ENCODE measurements at places on chromosomes 2 and 18.

- no peak for DNase-seq
These were observed 137.1 kb downstream of the VWC2L start for GRCh38 chr2:214547931-214548330.

GRCh38 chr2:156456616-156457015 is 20.4 kb downstream of the GPD2 start:
- DNase-seq: no peak

DNA sequence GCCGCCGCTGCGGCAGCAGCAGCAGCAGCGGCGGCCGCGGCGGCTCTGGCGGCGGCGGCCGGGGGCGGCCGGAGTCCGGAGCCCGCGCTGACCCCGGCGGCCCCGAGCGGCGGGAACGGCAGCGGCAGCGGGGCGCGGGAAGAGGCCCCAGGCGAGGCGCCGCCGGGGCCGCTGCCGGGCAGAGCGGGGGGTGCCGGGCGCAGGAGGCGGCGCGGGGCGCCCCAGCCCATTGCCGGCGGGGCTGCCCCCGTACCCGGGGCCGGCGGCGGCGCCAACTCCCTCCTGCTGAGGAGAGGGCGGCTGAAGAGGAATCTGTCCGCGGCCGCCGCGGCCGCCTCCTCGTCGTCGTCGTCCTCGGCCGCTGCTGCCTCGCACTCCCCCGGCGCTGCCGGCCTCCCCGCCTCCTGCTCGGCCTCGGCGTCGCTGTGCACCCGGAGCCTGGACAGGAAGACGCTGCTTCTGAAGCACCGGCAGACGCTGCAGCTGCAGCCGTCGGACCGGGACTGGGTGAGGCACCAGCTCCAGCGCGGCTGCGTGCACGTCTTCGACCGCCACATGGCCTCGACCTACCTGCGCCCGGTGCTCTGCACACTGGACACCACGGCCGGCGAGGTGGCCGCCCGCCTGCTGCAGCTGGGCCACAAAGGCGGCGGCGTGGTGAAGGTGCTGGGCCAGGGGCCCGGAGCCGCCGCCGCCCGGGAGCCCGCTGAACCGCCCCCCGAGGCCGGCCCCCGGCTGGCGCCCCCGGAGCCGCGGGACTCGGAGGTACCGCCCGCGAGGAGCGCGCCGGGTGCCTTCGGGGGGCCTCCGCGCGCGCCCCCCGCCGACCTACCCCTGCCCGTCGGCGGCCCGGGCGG is 646 bp downstream of the PHLPP1 start:
- peak; percentile 53 for DNase-seq

DNA sequence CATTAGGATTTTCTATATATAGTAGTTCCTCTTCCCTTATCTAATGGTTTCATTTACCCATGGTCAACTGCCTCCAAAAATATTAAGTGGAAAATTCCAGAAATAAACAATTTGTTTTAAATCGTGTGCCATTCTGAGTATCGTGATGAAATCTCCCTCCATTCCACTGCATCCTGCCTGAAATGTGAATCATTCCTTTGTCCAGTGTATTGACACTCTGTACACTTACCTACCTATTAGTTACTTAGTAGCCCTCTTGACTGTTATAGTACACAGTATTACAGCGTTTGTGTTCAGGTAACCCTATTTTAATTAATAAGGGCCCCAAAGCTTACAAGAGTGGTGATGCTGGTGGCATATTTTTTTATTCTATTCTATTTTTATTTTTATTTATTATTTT is 26.2 kb downstream of the TAF4B start:
- no peak for DNase-seq

GRCh38 chr2:84904717-84905174 is 710 bp upstream of the TMSB10 start:
- DNase-seq: no peak

DNA sequence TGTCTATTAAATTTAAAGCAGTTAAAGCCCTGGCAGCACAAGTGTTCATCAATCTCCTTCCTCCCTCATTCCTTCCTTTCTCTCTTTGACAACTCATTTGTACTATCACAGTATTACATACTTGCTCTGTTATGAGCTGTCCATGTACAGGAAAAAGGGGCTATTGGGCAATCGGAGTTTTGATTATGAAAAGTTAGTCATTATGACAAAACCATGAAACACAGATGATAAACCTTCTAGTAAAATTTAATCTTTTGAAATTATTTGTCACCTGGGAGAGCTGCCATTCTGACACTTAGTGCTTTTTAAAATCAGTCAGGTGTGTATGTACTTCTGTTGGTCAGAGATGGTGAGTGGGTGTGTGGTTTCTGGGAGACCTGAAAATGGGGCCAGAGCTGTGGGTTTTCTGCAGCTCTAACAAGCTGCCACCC is 39.4 kb downstream of the MAP4K4 start:
- DNase-seq: no peak

GRCh38 chr2:69742322-69742952 is 503 bp downstream of the ANXA4 start:
- DNase-seq: no peak

GRCh38 chr18:45282101-45282812 is 333.0 kb upstream of the SLC14A2 start:
- no peak for DNase-seq

DNA sequence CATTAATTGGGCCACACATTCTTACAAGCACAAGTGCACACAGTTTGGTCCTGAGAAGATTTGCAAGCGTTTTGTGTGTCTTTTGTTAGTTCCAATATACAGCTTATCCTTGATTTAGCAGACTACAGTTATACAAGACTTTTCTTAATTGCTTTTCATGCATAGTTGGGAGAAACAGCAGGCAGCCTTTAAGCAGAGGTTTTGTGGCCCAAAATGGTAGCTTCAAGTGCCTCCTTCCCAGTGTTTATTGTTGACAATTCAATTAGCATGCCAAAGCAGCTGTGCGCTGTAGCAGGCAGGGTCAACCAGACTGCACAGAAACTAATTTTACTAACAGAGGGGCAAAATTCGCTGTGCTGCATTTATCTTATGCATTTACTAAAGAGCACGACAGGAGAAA is 47.5 kb downstream of the FRZB start:
- no peak for DNase-seq

GRCh38 chr18:58579561-58580047 is 49.3 kb downstream of the ALPK2 start:
- no peak for DNase-seq

DNA sequence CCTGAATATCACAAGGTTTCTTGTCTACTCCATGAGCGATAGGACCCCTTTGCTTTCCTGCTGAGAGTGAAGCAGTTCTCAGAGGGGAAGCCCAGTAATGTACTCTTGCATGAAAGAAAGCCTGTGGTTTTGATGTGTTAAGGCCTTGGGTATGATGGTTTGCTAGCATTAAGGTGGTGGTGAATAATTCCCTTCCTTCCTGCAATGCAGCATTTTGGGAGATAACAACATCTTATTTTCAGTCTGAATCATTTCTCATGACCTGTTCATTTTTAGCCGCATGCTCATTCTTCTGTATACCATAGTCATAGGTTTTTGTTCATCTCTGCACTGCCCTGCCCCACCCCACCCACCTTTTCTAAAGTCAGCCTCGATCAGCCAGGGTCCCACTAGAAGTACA is 66.2 kb downstream of the HNMT start:
- no peak for DNase-seq

- DNase-seq: no peak
These were observed 114.0 kb upstream of the SLC39A10 start for GRCh38 chr2:195543063-195543462.

DNA sequence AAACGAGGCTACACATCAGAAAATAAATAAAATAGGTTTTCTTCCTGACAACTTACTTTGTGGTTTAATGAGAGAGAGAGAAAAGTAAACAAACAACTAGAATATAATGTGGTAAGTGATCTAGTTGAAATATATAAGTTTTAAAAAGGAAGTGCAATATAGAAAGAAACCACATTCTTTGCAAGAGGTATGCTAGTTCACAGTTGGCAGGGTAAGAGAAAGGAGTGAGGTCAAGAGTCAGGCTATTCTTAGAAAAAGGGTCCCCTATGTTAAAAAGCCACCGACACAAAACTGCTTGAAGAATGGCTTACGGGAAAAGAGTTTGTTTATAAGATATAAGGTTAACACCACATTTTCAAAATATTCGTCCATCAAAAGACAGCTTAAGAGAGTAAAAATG is 462.1 kb downstream of the ERBB4 start:
- no peak for DNase-seq

- no peak for DNase-seq
These were observed 352.0 kb downstream of the IRS1 start for GRCh38 chr2:226447338-226448300.

DNA sequence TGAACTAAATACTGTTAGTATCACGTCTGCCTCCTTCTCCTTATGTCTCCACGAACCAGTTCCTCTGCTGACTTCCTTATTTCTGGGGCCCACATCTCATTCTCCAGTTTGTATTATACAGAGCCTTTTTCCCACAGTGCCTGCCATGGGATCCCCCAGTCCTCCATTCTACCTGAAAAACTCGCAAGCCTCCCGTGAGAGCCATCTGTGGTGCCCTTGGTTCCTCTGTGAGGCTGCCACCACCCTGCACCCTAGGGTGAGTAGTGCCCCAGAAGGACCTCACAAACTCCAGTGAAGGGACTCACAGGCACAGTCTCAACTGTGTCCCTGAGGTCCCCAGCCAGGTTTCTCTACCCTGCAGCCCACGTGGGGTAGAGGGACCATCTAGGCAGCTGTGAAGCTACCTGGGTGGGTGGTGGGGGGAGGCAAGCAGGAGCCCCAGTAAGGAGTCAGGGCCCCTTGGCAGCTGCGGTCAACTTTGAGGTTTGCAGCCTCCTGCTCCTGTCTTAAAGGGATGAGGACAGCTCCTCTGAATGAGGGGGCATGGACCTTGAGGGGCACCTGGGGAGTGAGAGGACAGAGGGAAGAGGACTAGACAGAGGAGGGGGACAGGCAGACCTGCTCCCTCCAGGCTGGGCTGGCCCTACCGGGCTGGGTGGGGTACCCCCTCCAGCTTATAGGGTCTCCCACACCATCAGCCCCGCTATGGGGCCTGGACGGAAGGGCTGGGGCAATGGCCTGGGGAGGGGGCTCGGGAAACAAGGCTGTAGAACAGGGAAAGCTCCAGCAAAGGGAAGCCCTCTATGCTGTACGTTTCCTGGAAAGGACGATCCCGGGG is 1.0 kb downstream of the PSTPIP2 start:
- no peak for DNase-seq

DNA sequence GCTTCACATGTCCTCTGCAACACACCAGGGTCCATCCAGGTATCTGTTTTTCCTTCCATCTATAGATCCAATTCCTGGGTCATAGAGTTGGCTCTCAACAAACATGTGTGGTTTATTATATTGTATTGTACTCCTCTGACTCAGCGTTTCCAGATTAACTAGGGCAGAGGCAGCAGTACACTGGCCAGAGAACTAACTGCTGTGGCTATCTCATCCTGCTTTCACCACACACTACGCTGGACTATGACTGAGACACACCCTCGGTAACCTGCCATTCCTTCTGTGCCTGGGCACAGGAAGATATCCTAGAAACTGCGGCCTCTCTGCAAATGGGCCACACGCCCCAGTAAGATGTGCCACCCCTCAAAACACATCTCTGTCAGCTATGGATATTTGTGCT is 159.8 kb upstream of the STK17B start:
- no peak for DNase-seq

Data from stimulated activated CD4-positive, alpha-beta T cell treated with anti-CD3 and anti-CD28 coated beads, TNF-alpha, amount 100 ng/mL, for 48 hours (primary cell).